ENCODE measurements at places on chromosomes 5 and 9. TPM values are rescaled to one million over a fixed set of nuclear protein-coding genes. Genes with fewer than 3 reads are reported as not detected.
A peak's percentile ranks its signal among the peaks of the same experiment; 100 is the strongest.

Gene ARID3C
- total RNA-seq = not detected

GRCh38 chr9:89901920-89902319 is 297.1 kb downstream of the GADD45G start:
- DNase-seq = no peak
- no peak overlapping the region for H3K4me3 ChIP-seq
- H3K4me1 ChIP-seq = no peaks in the 10 kb centered on the region
- no peaks in the 10 kb centered on the region for H3K27me3 ChIP-seq

GRCh38 chr5:143574236-143574635 is 170.8 kb upstream of the NR3C1 start:
- H3K27me3 ChIP-seq = no peaks in the 10 kb centered on the region
- peaks cover 26% of the 10 kb centered on the region for H3K4me1 ChIP-seq
- peak; percentile 10 for DNase-seq
- H3K27ac ChIP-seq = no peak overlapping the region
- H3K36me3 ChIP-seq = no peaks in the 10 kb centered on the region

- DNase-seq = no peak
- no peaks in the 10 kb centered on the region for H3K4me1 ChIP-seq
- no peaks in the 10 kb centered on the region for H3K36me3 ChIP-seq
- H3K27me3 ChIP-seq = no peaks in the 10 kb centered on the region
- no peak overlapping the region for H3K27ac ChIP-seq
- no peak overlapping the region for H3K4me3 ChIP-seq
Measured at GRCh38 chr5:88934439-88934838, 51.5 kb upstream of the MEF2C start.

GRCh38 chr9:98009936-98010335 is 26.8 kb downstream of the ANP32B start:
- no peak overlapping the region for H3K4me3 ChIP-seq
- H3K36me3 ChIP-seq = peaks cover 87% of the 10 kb centered on the region
- peak overlapping the region; percentile 9 for H3K27ac ChIP-seq
- H3K4me1 ChIP-seq = peaks cover 38% of the 10 kb centered on the region
- no peak for DNase-seq

DNA sequence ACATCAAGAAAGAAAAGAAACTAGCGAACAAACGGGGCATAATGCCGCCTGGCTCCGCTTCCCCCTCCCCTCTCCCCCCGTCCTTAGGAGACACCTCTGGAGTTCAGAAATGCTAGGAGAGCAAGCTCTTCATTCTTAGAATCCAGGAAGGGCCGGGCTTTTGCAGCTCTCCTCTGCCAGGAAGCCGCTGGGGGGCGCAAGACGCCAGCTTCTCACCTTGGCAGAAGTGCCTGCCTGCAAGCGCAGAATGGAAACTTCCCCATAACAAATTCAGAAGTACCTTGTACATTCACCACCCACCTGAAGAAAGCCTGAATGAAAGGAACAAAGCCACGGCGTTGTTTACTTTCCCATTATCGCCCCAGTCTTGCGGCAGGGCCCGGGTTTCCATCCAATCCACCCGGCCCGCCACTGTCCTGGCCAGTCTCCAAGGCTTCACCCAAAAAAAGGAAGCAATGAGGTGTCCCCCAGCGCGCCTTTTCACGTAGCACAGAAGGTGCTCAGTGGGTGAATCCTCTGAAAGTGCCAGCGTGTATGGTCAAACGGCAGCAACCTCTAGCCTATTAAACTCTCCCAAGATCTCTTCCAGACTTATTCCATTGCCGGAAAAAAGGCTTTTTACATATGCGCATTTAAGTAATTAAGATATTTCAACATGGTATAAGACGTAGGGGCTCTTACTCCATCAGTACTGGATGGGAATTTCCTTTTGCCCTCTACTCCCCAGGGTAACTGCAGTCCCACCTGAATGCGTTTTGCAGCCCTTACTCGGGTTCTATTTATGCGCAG is 1.6 kb upstream of the GADD45G start:
- peaks cover 32% of the 10 kb centered on the region for H3K27me3 ChIP-seq
- H3K4me1 ChIP-seq = peaks cover 8% of the 10 kb centered on the region
- peak overlapping the region; percentile 28 for H3K4me3 ChIP-seq

GRCh38 chr5:79436224-79436623 is 77.7 kb downstream of the HOMER1 start:
- H3K36me3 ChIP-seq = no peaks in the 10 kb centered on the region
- peak; percentile 85 for DNase-seq
- no peak overlapping the region for H3K27ac ChIP-seq
- H3K4me1 ChIP-seq = peaks cover 6% of the 10 kb centered on the region
- H3K27me3 ChIP-seq = no peaks in the 10 kb centered on the region
- H3K4me3 ChIP-seq = no peak overlapping the region

DNA sequence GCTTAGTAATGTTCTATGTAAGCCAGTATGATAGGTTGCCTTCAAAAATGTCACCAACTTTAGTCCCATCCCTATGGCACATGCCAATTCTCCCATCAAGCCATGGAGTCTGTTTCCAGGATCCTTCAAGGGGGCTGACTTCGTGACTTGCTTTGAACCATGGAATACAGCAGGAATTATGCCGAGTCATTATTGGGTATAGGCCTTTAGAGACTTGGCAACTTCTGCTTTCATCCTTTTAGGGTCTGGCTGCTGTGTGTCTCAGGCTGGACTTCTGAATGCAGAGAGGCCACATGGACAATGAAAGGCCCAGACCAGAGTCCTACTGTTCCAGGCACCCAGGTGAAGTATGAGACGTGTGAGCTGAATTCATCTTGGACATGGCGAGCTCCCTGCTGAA is 109.8 kb downstream of the DENND1A start:
- H3K4me3 ChIP-seq = no peak overlapping the region
- no peak overlapping the region for H3K27ac ChIP-seq
- no peak for DNase-seq
- peaks cover 2% of the 10 kb centered on the region for H3K4me1 ChIP-seq
- no peaks in the 10 kb centered on the region for H3K27me3 ChIP-seq
- H3K36me3 ChIP-seq = no peaks in the 10 kb centered on the region

- peak; percentile 6 for DNase-seq
- peak overlapping the region; percentile 98 for H3K27ac ChIP-seq
- H3K4me1 ChIP-seq = peaks cover 66% of the 10 kb centered on the region
- H3K27me3 ChIP-seq = no peaks in the 10 kb centered on the region
Measured at GRCh38 chr5:34684281-34684979, 28.3 kb downstream of the RAI14 start.

- no peaks in the 10 kb centered on the region for H3K4me1 ChIP-seq
- no peaks in the 10 kb centered on the region for H3K27me3 ChIP-seq
Measured at GRCh38 chr5:74258314-74258665, 382.2 kb downstream of the ENC1 start.
